ENCODE measurements at places on chromosomes 6 and 20.

- DNase-seq: no peak
These were observed 336.9 kb upstream of the RSPO3 start for GRCh38 chr6:126781582-126781981.

- no peak for DNase-seq
These were observed 89.9 kb downstream of the CDS2 start for GRCh38 chr20:5216663-5217062.

DNA sequence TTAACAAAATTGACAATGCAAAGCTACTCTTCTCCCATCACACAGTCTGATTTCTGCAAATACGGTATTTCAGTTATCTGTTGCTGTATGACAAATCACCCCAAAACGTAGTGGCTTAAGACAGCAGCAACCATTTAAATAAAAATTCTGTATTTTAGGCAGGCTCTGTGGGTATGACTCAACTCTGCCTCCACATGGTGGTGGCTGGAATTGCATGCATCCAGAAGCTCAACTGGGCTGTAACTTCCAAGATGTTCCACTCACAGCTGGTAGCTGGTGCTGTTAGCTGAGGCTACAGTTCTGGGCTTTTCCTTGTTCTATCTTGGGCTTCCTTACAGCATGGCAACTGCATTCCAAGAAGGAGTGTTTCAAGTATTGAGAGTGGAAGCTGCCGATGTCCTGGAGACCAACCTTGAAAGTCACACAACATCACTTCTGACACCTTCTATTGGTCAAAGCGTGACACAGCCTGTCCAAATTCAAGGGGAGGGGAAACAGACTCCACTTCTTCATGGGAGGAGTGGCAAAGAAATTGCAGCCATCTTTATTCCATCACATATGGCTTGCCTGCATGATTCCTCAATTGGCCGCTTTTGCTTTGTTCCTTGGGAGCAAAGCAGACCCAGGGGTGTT, 39.7 kb upstream of the TULP1 start:
- peak; percentile 66 for DNase-seq

DNA sequence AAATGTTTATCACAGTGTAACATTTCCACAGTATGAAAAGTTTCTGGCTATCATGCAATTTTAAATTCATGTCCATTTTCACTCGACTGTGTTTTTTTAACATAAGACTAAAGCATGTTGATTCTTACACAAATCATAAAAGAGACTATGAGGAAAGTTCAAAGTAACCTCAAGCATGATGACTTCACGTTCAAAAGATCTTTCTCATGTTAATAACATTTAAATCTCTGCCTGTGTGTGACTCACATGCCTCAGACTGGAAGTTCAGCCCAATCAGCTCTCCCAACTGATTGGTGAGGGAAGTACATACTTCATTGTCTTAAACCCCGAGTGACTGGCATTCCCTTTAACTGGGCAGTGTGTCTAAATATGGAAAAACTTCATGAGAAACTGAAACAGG, 37.4 kb downstream of the ATXN1 start:
- DNase-seq: no peak

GRCh38 chr20:50068041-50068651, 44.8 kb downstream of the UBE2V1 start:
- DNase-seq: no peak

DNA sequence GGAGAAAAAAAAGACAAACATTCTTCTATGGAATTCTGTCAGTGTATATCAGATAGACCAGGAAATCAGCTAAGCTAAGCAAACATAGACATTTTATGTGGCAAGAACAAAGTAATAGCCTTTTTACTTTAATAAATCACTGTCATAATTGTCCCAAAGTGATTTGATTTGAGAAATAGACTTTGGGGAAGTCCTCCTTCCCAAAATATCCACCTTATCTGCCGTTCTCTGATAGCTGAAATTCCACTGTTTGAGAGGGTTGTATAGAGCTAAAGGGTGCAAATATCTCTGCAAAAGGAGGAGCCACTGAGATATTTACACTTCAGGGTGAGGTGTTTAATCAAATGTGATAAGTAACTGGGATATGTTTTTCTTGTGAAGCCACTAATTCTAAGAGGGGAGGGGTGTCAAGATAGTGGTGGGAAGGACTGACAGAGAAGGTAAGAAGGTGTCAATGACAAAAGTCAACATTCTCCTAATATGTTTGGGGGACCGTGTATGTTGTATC, 544.4 kb upstream of the JAG1 start:
- no peak for DNase-seq

- no peak for DNase-seq
These were observed 67.4 kb upstream of the DSP start for GRCh38 chr6:7473805-7474719.

- no peak for DNase-seq
These were observed 53.6 kb upstream of the FAM83D start for GRCh38 chr20:38872491-38873049.
